ENCODE measurements at places on chromosomes 4 and X. TPM values are rescaled to one million over a fixed set of nuclear protein-coding genes. Genes with fewer than 3 reads are reported as not detected.
A peak's percentile ranks its signal among the peaks of the same experiment; 100 is the strongest.

GRCh38 chr4:17618926-17619325 lies 4.5 kb downstream of the MED28 start:
- no peak for DNase-seq
- H3K36me3 ChIP-seq: peaks cover 22% of the 10 kb centered on the region
- H3K4me3 ChIP-seq: no peak overlapping the region
- H3K27me3 ChIP-seq: no peaks in the 10 kb centered on the region
- no peaks in the 10 kb centered on the region for H3K4me1 ChIP-seq

DNA sequence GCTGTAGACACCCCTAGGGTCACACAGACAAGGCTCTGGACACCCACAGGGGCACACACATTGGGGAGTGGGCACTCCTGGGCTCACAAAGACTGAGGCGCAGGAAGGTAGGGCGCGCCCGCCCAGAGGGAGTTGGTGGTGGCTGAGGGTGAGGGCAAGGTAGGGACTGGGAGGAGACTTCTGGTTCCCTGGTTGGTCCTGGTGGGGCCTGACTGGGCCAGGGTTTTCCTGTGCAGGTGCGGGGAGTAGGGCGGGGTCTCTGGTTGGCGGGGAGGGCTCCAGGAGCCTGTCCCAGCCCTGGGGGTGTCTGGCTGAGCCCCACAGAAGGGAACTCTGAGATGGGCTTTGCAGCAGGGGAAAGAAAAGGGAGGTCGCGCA lies 6.7 kb upstream of the WAS start:
- no peaks in the 10 kb centered on the region for H3K36me3 ChIP-seq
- peak overlapping the region; percentile 89 for H3K4me3 ChIP-seq
- H3K27ac ChIP-seq: peak overlapping the region; percentile 88
- no peaks in the 10 kb centered on the region for H3K27me3 ChIP-seq

DNA sequence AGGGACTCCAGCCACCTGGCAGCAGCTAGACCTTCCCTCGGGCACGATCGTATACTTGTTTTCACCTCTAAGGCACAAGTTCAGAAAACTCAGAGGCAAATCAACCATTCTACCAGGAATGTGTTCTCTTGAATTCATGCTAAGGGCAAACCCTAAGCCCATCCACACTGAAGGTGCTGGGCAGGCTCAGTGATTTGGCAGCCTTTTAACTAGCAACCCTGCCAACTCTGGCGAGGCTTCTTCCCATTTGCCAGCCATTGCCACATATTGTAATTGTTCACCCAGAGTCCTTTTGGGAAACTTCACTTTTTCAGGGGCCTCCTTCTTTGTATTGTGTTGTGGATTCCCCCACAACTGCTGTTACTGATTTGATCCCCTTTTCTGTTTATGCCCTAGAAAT lies 298.6 kb upstream of the LDB2 start:
- H3K4me1 ChIP-seq: no peaks in the 10 kb centered on the region
- H3K4me3 ChIP-seq: no peak overlapping the region
- H3K27ac ChIP-seq: no peak overlapping the region
- H3K36me3 ChIP-seq: no peaks in the 10 kb centered on the region

DNA sequence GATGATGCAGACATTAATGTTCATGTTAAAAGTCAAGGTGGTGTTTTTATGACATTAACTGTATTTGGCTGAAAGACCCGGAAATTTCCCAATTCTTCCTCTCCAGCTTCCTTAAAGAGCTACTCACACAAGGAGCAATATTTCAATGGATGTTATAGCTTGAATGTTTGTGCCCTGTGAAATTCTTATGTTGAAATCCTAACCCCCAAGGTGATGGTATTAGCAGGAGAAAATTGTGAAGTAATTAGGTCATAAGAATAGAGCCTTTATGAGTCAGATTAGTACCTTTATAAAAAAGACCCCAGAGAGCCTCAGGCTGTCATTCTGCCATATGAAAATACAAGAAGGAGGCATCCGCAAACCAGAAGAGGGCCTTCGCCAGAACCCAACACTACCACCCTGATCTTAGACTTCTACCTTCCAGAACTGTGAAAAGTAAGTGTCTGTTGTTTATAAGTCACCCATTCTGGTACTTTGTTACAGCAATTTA lies 3.6 kb downstream of the TLR1 start:
- no peak overlapping the region for H3K4me3 ChIP-seq
- no peaks in the 10 kb centered on the region for H3K27me3 ChIP-seq
- no peaks in the 10 kb centered on the region for H3K36me3 ChIP-seq
- H3K4me1 ChIP-seq: peaks cover 4% of the 10 kb centered on the region
- no peak overlapping the region for H3K27ac ChIP-seq

- no peak for DNase-seq
- H3K27me3 ChIP-seq: no peaks in the 10 kb centered on the region
- no peaks in the 10 kb centered on the region for H3K36me3 ChIP-seq
Measured at GRCh38 chrX:44433556-44433955, 90.1 kb upstream of the EFHC2 start.

GRCh38 chr4:167100120-167100519 lies 134.2 kb downstream of the SPOCK3 start:
- no peaks in the 10 kb centered on the region for H3K27me3 ChIP-seq
- DNase-seq: peak; percentile 65
- no peaks in the 10 kb centered on the region for H3K36me3 ChIP-seq
- no peak overlapping the region for H3K27ac ChIP-seq

- H3K4me3 ChIP-seq: no peak overlapping the region
- DNase-seq: no peak
- H3K27me3 ChIP-seq: no peaks in the 10 kb centered on the region
- no peaks in the 10 kb centered on the region for H3K36me3 ChIP-seq
Measured at GRCh38 chr4:53371843-53372521, 5.5 kb upstream of the FIP1L1 start.

KLHL34 gene
- 0.05 TPM for total RNA-seq

PPEF2 gene
- total RNA-seq: not detected

ZDHHC15 gene
- 0.05 TPM for total RNA-seq

FAM47E gene
- total RNA-seq: 0.72 TPM

NAP1L3 gene
- 0.49 TPM for total RNA-seq

FDCSP gene
- total RNA-seq: not detected

UGT2B15 gene
- total RNA-seq: 0.13 TPM

TBCK gene
- total RNA-seq: 15.1 TPM

SMIM31 gene
- not detected for total RNA-seq

USP51 gene
- 1.7 TPM for total RNA-seq
